ENCODE measurements at places on chromosomes 6 and 20. TPM values are rescaled to one million over a fixed set of nuclear protein-coding genes. Genes with fewer than 3 reads are reported as not detected.

Gene MYLK2
- 54.6 TPM for polyA plus RNA-seq

- no peak for DNase-seq
Observed at GRCh38 chr6:17197607-17198006, 83.6 kb upstream of the RBM24 start.

DNA sequence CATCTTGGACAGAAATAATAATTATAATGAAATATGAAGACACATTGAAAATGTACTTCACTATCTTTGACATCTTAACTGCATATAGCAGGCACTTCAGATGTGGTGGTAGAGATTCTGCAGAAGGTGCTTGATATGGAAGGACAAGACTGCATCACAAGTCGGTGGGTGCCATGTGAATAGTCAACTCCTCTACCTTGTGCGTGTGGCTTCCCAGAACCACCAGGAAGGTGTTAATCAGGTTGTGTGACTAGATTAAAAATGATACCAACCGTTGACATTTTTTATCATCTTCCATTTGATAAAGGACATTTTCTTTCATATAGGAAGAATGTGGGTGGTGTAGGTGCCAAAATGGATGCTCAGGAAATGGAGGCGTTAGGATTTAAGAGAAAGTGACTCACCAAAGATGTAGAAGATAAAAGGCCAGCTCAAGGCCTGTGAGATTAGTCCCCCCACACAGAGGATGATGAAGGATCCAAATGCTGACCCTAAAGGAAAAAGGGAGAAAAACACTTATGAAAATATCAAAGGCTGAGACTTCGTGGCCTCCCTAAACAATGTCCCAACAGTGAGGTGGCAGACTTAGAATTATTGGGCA is 12.3 kb downstream of the SLC17A2 start:
- no peak for DNase-seq

DNA sequence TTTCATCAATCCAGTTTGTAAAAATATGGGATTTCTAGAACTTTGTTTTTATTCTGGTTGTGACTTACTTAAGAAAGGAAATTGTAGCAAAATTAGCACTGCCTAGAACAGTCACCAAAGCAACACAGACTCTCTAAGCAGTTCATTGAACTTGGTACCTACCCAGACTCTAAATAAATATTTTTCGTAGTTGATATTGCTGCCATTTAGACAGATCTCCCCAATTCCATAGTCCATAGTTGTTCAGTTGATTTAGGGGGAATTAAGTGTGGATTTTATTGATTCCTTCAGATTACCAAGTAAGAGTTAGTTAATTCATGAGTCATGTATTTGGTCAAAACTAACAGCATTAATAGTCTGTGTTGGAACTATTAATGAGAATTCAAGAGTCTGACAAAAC is 822.5 kb downstream of the DHX35 start:
- DNase-seq = no peak

- DNase-seq = no peak
Observed at GRCh38 chr6:154267508-154268106, 89.0 kb downstream of the IPCEF1 start.

Gene NDUFAF5
- polyA plus RNA-seq = 17.4 TPM

Gene CBLN4
- polyA plus RNA-seq = 0.22 TPM

GRCh38 chr6:137875606-137876005 is 8.5 kb downstream of the TNFAIP3 start:
- no peak for DNase-seq

Measured in muscle of back (tissue), 13 donors.